ENCODE measurements at places on chromosomes 3 and 15. TPM values are rescaled to one million over a fixed set of nuclear protein-coding genes. Genes with fewer than 3 reads are reported as not detected.

The TP63 gene
- total RNA-seq: 1.6 TPM

DNA sequence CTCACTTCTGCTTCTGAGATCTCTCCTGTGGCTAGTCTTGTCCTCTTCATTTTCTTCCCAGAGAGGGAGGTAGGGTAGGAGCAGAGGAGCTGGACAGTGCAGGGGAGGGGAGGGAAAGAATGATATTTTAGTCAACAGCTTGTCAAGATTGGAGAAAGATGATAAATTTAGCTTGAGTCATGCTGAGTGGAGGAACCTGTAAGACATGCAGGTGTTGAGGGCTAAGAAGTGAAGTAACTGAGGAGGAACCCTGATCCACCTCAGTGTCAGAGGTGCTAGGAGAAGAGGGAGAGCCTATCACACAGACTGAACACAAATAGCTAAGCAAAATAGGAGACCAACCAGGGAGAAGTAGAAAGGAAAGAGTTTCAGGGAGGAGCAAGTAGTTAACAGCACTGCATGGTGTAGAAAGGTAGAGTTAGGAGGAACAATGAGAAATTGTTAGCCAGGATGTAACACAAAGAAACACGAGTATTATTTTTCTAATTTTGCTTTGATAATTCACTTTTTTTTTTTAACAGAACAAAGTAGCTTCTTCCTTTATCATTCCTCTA, 108.2 kb upstream of the CHRM5 start:
- H3K4me3 ChIP-seq: no peak overlapping the region
- H3K27ac ChIP-seq: no peak overlapping the region
- DNase-seq: no peak

DNA sequence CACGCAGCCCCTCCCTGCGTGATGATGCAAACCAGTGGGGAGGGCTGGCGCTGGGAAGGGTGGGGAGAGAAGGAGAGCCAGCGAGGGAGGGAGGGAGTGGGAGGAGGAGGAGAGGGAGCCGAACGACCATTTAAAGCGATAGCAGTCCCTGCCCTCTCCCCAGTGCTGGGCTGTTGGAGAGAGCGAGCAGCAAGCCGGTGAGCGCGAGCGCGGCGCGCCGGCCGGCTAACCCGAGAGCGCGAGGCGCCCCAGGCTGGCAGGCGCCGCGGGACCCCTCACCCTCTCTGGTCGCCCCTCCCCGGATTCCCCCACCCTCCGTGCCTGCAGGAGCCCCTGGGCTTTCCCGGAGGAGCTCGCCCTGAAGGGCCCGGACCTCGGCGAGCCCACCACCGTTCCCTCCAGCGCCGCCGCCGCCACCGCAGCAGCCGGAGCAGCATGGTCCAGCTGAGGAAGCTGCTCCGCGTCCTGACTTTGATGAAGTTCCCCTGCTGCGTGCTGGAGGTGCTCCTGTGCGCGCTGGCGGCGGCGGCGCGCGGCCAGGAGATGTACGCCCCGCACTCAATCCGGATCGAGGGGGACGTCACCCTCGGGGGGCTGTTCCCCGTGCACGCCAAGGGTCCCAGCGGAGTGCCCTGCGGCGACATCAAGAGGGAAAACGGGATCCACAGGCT, at the start of gene GRM7:
Gene GRM7, plus strand, starts transcription at position 162 of the 671 bp plus-strand sequence.
- H3K4me1 ChIP-seq: peaks cover 4% of the 10 kb centered on the region
- peaks cover 91% of the 10 kb centered on the region for H3K27me3 ChIP-seq
- peak within 1 kb of the TSS; percentile 69 for H3K4me3 ChIP-seq
- no peaks in the 10 kb centered on the region for H3K36me3 ChIP-seq

The GRK7 gene
- not detected for total RNA-seq

DNA sequence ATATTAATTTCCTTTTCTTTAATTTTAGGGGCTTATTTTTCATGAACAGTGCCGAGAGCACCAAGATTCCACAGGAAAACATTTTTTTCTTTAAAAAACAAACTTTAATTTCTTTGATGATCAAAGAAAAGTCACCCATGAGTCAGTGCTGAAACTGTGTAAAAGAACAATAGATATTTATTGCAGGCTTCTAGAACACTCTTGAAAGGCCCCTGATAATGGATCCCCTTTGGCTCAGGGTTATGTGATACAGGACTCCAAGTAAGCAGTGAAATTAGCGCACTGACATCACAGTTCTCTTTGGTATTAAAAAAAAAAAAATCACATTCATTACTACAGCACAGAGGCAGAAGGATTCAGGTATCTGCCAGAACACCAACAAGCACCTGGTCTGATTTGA, 66.1 kb upstream of the MYZAP start:
- H3K36me3 ChIP-seq: peaks cover 17% of the 10 kb centered on the region
- peaks cover 35% of the 10 kb centered on the region for H3K4me1 ChIP-seq
- H3K4me3 ChIP-seq: no peak overlapping the region
- H3K27ac ChIP-seq: no peak overlapping the region
- DNase-seq: no peak

The CLRN1 gene
- not detected for total RNA-seq

The GNB5 gene
- total RNA-seq: 56.0 TPM

GRCh38 chr3:130636480-130637234, 110.0 kb downstream of the PIK3R4 start:
- no peak overlapping the region for H3K27ac ChIP-seq
- DNase-seq: no peak
- H3K4me3 ChIP-seq: no peak overlapping the region
- no peaks in the 10 kb centered on the region for H3K27me3 ChIP-seq
- peaks cover 1% of the 10 kb centered on the region for H3K4me1 ChIP-seq

- no peaks in the 10 kb centered on the region for H3K27me3 ChIP-seq
- no peaks in the 10 kb centered on the region for H3K4me1 ChIP-seq
- H3K27ac ChIP-seq: no peak overlapping the region
Measured at GRCh38 chr3:131036200-131036816, 9.6 kb downstream of the NEK11 start.

GRCh38 chr15:101675015-101675414, 22.8 kb upstream of the TM2D3 start:
- H3K36me3 ChIP-seq: peaks cover 25% of the 10 kb centered on the region
- H3K27me3 ChIP-seq: no peaks in the 10 kb centered on the region
- peaks cover 1% of the 10 kb centered on the region for H3K4me1 ChIP-seq

GRCh38 chr3:39095778-39096177, 11.6 kb downstream of the GORASP1 start:
- H3K4me1 ChIP-seq: peaks cover 4% of the 10 kb centered on the region
- peaks cover 24% of the 10 kb centered on the region for H3K36me3 ChIP-seq
- no peak overlapping the region for H3K27ac ChIP-seq
- H3K4me3 ChIP-seq: no peak overlapping the region

- H3K27me3 ChIP-seq: no peaks in the 10 kb centered on the region
- no peak for DNase-seq
- peaks cover 2% of the 10 kb centered on the region for H3K36me3 ChIP-seq
- no peak overlapping the region for H3K27ac ChIP-seq
- H3K4me1 ChIP-seq: no peaks in the 10 kb centered on the region
Measured at GRCh38 chr3:153652076-153652475, 469.1 kb upstream of the ARHGEF26 start.

DNA sequence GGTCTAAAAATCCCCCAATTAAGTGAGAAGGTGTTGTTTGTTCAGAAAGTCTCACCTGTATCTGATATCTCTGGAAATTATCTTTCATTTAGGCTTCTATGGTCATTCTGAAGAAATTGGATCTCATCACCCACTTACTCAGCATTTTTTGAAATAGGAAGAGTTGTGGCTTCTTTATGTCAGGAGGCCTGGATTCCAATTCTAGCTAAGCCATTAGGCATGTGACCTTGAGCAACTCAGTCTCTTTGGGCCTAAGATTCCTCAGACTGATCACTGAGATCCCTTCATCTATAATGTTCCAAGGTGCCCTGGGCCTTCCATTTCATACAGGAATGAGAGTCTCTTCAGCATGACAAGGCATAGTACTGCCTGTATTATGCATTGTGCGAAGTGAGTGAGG, 70.3 kb downstream of the ARHGEF26 start:
- no peaks in the 10 kb centered on the region for H3K4me1 ChIP-seq
- no peak for DNase-seq
- H3K27ac ChIP-seq: no peak overlapping the region
- no peaks in the 10 kb centered on the region for H3K27me3 ChIP-seq
- H3K36me3 ChIP-seq: peaks cover 3% of the 10 kb centered on the region
- no peak overlapping the region for H3K4me3 ChIP-seq

The BFSP2 gene
- total RNA-seq: not detected

- DNase-seq: no peak
- peaks cover 1% of the 10 kb centered on the region for H3K4me1 ChIP-seq
- H3K36me3 ChIP-seq: peaks cover 3% of the 10 kb centered on the region
- no peak overlapping the region for H3K27ac ChIP-seq
- H3K4me3 ChIP-seq: no peak overlapping the region
Measured at GRCh38 chr3:64311424-64312061, 86.3 kb upstream of the PRICKLE2 start.

DNA sequence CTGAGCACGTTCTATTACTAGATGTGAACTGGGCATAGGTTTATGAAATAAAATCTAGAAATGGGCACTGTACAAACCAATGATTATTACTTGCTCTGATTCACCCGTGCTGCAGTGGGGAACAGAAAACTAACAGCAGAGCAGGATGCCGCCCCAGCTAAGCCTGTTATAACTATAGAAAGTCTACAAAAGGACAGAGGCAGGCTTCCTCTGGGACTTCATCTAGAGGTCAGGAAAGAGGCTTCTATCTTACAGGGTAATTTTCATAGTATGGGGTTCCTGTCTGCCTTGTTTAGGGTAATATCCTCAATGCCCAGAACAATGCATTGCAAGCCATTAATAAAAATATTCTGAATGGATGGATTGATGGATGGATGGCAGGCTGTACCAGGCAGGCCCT, 177.0 kb upstream of the TBL1XR1 start:
- peaks cover 26% of the 10 kb centered on the region for H3K4me1 ChIP-seq
- H3K27me3 ChIP-seq: peaks cover 2% of the 10 kb centered on the region
- no peak overlapping the region for H3K4me3 ChIP-seq

The CPN2 gene
- total RNA-seq: not detected

DNA sequence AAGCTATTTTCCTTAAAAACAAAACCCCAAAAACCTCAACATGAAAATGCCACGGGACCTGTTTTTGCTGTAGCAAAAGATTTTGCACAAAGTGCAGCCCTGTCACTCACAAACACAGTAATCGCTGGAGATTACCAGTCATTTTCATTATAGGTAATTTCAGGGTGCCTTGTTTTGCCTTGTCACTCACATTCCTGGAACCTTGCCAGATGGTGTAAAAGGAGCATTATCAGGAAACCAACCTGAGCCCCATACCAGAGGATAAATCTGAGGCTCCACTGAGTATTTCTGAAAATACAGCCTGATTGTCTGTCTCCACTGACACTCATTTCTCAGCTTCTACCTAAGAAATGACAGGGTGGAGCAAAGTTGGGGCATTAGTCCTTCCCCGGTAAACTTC, 791.3 kb upstream of the LMCD1 start:
- no peak for DNase-seq
- H3K36me3 ChIP-seq: no peaks in the 10 kb centered on the region
- no peaks in the 10 kb centered on the region for H3K4me1 ChIP-seq
- H3K27me3 ChIP-seq: no peaks in the 10 kb centered on the region

DNA sequence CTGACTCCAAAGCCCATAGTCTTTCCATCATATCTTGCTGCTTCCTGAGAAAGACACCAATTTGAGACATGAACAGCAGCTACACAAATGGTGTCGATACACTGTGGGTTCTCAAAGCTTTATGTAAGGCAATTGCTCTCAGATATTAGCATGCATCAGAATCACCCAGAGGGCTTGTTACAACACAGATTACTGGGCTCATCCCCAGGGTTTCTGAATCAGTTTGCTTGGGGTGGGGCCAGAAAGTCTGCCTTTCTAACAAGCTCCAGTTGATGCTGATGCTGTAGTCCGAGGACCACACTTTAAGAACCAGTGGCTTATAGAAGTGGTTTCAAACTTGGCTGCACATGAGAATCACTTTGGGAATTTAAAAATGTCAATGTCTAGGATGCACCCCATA, 86.5 kb downstream of the SEMA6D start:
- H3K27me3 ChIP-seq: no peaks in the 10 kb centered on the region
- no peak overlapping the region for H3K4me3 ChIP-seq
- DNase-seq: no peak
- H3K4me1 ChIP-seq: no peaks in the 10 kb centered on the region
- no peak overlapping the region for H3K27ac ChIP-seq

DNA sequence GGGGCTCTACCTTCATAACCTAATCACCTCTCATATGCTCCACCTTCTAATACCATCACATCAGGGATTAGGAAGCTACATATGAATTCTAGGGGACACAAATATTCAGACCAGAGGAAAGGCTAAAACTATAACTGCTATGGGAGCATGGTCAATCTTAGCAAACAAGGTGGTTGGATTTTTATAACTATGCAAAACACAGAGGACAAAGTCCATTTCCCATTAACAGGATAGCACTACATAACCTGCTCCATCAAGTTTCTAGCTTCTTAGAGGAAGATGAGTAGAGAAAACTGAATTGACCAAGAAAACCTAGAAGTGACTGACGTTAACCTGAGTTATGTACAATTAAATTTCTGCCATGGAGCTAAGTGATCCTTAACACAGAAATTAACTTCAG, 398.6 kb downstream of the TBL1XR1 start:
- no peak overlapping the region for H3K4me3 ChIP-seq
- H3K4me1 ChIP-seq: peaks cover 48% of the 10 kb centered on the region
- no peak for DNase-seq

- no peak overlapping the region for H3K4me3 ChIP-seq
- peaks cover 12% of the 10 kb centered on the region for H3K27me3 ChIP-seq
- H3K27ac ChIP-seq: no peak overlapping the region
- no peaks in the 10 kb centered on the region for H3K36me3 ChIP-seq
Measured at GRCh38 chr3:195856410-195857084, 44.8 kb upstream of the MUC4 start.

DNA sequence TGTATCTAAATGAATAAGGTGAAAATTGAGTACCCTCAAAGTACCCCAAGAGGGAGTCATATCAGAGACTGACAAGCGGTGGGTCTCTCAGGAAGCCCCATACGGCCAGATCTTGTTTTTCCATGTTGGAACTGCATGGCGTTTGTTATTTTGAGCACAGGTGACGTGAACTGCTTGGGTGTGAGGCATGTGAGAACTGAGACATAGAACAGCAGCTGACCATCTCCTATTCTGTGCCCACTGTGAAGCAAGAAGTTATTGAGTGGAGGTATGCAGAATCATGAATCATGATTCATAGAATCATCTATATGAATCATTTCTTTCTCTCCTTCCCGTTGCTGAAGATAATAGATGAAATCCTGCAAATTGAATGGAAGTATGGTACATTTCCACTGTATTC, 4.6 kb downstream of the VPS8 start:
- H3K4me3 ChIP-seq: no peak overlapping the region
- peaks cover 6% of the 10 kb centered on the region for H3K4me1 ChIP-seq
- H3K27me3 ChIP-seq: no peaks in the 10 kb centered on the region
- peaks cover 2% of the 10 kb centered on the region for H3K36me3 ChIP-seq
- DNase-seq: no peak
- H3K27ac ChIP-seq: no peak overlapping the region

GRCh38 chr3:166265153-166265552, 427.9 kb upstream of the BCHE start:
- H3K4me3 ChIP-seq: no peak overlapping the region
- no peaks in the 10 kb centered on the region for H3K36me3 ChIP-seq
- H3K27ac ChIP-seq: no peak overlapping the region
- no peaks in the 10 kb centered on the region for H3K27me3 ChIP-seq
- H3K4me1 ChIP-seq: no peaks in the 10 kb centered on the region

The ANKRD34C gene
- not detected for total RNA-seq

The LRRIQ4 gene
- 0.31 TPM for total RNA-seq
